ENCODE measurements at places on chromosomes 11 and 22.

- DNase-seq = no peak
These were observed 1134.1 kb upstream of the CCDC90B start for GRCh38 chr11:84420271-84420670.

- DNase-seq = no peak
These were observed 18.2 kb upstream of the ARRB1 start for GRCh38 chr11:75369560-75370255.

GRCh38 chr22:37764622-37765021, 43.1 kb upstream of the GCAT start:
- no peak for DNase-seq

DNA sequence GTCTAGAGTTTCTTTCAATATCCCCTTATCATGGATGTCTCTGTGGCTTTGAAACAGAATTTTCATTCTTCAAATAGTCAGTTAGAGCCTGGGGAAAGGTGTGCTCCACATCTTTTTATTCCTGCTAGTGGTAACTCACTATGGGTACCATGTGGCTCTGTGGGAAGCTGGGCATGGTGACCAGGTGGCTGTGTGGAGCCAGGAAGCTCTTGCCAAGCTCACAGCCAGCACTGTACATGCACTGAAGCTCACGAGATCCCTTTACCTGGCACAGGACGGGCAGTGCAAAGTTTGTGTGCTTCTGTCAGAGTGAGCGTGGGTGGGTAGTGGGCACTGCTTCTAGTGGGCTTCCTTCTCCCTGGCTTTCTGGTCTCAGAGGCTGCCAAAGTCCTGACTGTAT, 6.3 kb upstream of the KDM4F start:
- no peak for DNase-seq

GRCh38 chr11:67048515-67049130, 8.0 kb upstream of the RHOD start:
- DNase-seq = no peak

DNA sequence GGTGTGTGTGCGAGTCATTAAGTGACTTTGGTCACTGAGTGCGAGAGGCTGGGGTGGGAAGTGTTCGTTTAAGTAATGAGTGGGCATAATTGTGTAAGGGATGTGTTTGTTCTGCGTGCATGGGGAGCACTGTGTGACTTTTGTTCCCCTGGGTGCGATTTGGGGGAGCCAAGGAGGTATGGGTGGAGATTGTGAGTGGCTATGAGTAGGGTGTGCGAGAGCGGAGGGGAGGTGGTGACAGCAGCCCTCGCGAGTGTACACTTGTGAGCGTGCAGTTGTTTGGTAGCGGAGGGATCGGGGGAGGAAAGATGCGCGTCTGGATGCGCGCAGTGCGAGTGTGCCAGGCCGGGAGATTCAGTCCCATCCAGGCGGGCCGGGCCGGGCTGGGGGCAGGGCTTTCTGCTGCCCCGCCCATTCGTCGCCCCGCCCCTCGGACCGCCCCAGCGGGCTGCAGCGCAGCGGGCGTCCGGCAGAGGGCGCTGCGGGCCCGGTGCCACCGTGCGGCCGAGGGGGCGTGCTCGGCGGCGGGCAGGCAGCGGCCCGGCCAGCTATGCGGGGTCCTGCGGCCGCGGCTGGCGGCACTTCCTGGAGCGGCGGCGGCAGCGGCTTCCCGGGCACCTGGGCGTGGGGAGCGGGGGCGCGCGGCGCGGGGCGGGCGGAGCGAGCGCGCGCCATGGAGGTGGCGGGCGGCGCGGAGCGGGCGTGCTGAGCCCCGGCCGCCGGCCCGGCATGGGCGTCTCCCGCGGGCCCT, at the start of gene DGKZ:
Gene DGKZ, plus strand, starts transcription at position 578 of the 751 bp plus-strand sequence. CDS start 197 bp downstream, outside the sequence.
- DNase-seq = no peak

DNA sequence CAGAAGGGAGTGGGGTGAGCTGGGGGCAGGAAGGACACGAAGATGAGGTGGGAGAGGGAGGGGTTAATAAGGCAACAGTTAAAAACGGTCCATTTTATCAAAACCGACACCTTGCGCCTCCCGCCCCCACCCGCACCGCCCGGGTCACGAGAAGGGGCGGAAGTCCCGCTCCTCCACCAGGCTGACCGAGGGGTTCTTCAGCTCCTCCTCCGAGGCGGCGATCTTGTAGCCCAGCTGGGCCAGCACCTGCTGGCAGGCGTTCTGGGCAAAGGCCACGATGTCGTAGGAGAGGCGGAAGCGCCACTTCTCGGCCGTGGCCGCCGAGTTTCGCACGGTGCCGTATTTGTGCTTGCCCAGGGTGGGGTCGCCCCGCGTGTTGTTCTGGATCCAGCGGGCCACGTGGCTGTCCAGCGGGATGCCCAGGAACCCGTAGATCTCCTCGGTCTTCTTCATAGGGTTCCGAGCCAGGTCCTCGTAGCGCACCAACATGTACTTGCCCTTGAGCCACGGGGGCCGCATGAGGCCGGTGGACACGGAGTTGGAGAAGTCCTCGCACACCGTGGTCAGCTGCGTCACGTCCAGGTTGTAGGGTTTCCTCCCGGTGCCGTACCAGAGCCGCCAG, 15.8 kb downstream of the CHST1 start:
- no peak for DNase-seq

- DNase-seq = no peak
These were observed 1.2 kb upstream of the P2RX6 start for GRCh38 chr22:21013657-21014201.
